ENCODE measurements at places on chromosomes 6 and 20. TPM values are rescaled to one million over a fixed set of nuclear protein-coding genes. Genes with fewer than 3 reads are reported as not detected.

DNA sequence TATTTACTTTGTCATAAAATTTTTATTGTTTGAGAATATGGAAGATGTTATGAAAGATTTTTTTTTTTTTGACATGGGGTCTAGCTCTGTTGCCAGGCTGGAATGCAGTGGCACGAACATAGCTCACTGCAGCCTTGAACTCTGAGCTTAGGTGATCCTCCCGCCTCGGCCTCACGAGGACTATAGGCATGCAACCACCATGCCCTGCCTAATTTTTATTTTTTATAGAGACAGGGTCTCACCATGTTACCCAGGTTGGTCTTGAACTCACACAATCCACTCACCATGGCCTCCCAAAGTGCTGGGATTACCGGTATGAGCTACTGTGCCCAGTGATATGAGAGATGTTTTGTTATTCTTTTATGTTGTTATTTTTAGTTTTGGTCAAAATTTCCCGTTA, 295.8 kb downstream of the TBC1D7 start:
- H3K27ac ChIP-seq, result no peak overlapping the region
- no peak overlapping the region for H3K4me3 ChIP-seq
- DNase-seq, result no peak
- H3K27me3 ChIP-seq, result peaks cover 23% of the 10 kb centered on the region
- no peaks in the 10 kb centered on the region for H3K36me3 ChIP-seq

OOEP gene
- not detected for total RNA-seq

SLC16A10 gene
- 3.6 TPM for total RNA-seq

GMDS gene
- 36.9 TPM for total RNA-seq

GRCh38 chr20:14333721-14334120, 3.7 kb downstream of the FLRT3 start:
- H3K27me3 ChIP-seq, result no peaks in the 10 kb centered on the region
- H3K4me1 ChIP-seq, result no peaks in the 10 kb centered on the region
- no peaks in the 10 kb centered on the region for H3K36me3 ChIP-seq
- DNase-seq, result no peak
- no peak overlapping the region for H3K27ac ChIP-seq
- no peak overlapping the region for H3K4me3 ChIP-seq

ID4 gene
- total RNA-seq, result not detected

GRCh38 chr6:30560930-30561329, 3.8 kb downstream of the PRR3 start:
- peaks cover 59% of the 10 kb centered on the region for H3K36me3 ChIP-seq
- no peak overlapping the region for H3K27ac ChIP-seq
- DNase-seq, result no peak
- no peak overlapping the region for H3K4me3 ChIP-seq
- peaks cover 16% of the 10 kb centered on the region for H3K4me1 ChIP-seq

DNA sequence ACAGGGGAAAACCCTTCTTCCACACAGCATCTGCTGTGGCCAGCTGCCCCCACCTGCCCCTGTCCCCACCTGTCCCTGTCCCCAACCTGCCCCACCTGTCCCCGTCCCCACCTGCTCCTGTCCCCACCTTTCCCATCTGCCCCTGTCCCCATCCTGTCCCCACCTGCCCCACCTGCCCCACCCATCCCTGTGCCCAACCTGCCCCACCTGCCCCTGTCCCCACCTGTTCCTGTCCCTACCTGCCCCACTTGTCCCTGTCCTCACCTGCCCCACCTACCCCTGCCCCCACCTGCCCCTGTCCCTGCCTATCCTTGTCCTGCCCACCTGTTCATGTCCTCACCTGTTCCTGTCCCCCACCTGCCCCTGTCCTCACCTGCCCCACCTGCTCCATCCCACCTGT, 6.4 kb upstream of the MYT1 start:
- DNase-seq, result no peak
- peaks cover 18% of the 10 kb centered on the region for H3K27me3 ChIP-seq
- H3K4me1 ChIP-seq, result no peaks in the 10 kb centered on the region
- no peak overlapping the region for H3K27ac ChIP-seq
- H3K36me3 ChIP-seq, result no peaks in the 10 kb centered on the region

DNA sequence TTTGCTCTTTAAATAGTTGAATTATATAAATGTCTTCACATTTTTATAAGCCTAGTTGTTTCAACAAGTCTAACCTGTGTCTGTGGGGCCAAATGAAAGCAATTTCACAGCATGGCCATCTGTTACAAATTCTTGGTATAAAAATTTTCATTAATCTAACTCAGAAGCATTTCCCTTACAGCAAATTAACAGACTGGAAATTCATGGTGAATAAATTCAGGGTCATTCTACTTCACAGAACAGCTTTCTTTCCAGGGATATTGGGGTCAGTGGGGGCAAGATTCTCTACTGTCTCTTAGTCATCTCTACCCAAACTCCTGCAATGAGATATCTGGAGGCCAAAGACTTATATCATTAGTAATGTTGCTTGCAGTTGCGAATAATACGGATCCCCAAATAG, 352.1 kb downstream of the MMUT start:
- no peaks in the 10 kb centered on the region for H3K27me3 ChIP-seq
- DNase-seq, result no peak
- H3K36me3 ChIP-seq, result no peaks in the 10 kb centered on the region
- no peak overlapping the region for H3K27ac ChIP-seq
- H3K4me3 ChIP-seq, result no peak overlapping the region
- H3K4me1 ChIP-seq, result no peaks in the 10 kb centered on the region

DNA sequence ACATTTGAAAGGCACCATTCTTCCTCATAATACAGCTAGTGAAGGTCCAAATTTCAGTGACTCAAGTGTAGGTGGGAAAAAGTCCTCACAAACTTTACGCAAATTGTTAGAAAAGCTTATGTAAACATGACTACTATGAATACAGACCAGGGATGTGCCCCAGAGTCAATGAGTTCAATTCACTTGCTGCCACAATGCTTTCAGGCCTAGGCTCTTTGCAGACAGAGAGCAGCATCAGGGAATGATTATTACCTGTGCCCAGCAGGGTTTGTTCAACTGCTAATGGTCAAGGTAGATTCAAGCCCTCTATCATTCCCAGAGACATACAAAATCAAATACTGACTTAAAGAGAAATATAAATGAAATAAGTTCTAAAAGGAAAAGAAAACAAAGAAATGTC, 84.0 kb downstream of the LAMA2 start:
- H3K4me1 ChIP-seq, result no peaks in the 10 kb centered on the region
- H3K4me3 ChIP-seq, result no peak overlapping the region
- no peak overlapping the region for H3K27ac ChIP-seq
- H3K27me3 ChIP-seq, result no peaks in the 10 kb centered on the region
- H3K36me3 ChIP-seq, result no peaks in the 10 kb centered on the region

INSM1 gene
- total RNA-seq, result 31.5 TPM

GRCh38 chr6:35024551-35025054, 116.5 kb downstream of the TCP11 start:
- H3K4me3 ChIP-seq, result no peak overlapping the region
- H3K27me3 ChIP-seq, result no peaks in the 10 kb centered on the region
- H3K36me3 ChIP-seq, result no peaks in the 10 kb centered on the region
- no peak for DNase-seq

GRCh38 chr6:33609019-33609418, 12.1 kb upstream of the ITPR3 start:
- DNase-seq, result no peak
- peaks cover 7% of the 10 kb centered on the region for H3K27me3 ChIP-seq
- H3K4me1 ChIP-seq, result peaks cover 2% of the 10 kb centered on the region
- no peak overlapping the region for H3K4me3 ChIP-seq
- no peaks in the 10 kb centered on the region for H3K36me3 ChIP-seq

DNA sequence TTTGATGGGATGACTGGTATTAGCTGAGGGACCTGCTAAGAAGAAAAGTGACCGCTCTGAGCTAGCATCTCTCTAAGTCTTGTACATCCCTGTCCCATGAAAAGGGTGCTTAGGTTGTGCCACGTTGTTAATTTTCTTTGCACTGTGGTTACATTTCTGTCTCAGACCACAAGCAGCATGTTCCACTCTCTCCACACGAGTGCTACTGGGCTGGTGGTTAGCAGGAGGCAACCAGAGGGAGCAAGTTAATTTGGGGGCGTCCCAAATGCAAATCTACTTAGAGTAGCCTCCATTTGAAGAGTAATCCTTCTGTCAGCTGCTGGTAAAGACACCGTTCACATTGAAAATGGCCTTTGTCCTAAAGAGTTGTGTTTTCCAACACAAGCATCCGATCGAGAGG, 3.4 kb upstream of the SCML4 start:
- no peak overlapping the region for H3K27ac ChIP-seq
- H3K4me1 ChIP-seq, result peaks cover 29% of the 10 kb centered on the region
- DNase-seq, result no peak
- H3K36me3 ChIP-seq, result no peaks in the 10 kb centered on the region

APMAP gene
- 48.5 TPM for total RNA-seq

DDO gene
- not detected for total RNA-seq

GRCh38 chr20:56501116-56501515, 23.4 kb upstream of the FAM209A start:
- DNase-seq, result no peak
- peaks cover 36% of the 10 kb centered on the region for H3K36me3 ChIP-seq
- no peak overlapping the region for H3K4me3 ChIP-seq
- H3K4me1 ChIP-seq, result peaks cover 9% of the 10 kb centered on the region
- H3K27me3 ChIP-seq, result no peaks in the 10 kb centered on the region

GRCh38 chr20:49843139-49843538, 30.5 kb downstream of the SLC9A8 start:
- H3K4me1 ChIP-seq, result peaks cover 2% of the 10 kb centered on the region
- H3K4me3 ChIP-seq, result no peak overlapping the region
- H3K27me3 ChIP-seq, result no peaks in the 10 kb centered on the region
- no peak overlapping the region for H3K27ac ChIP-seq

DNA sequence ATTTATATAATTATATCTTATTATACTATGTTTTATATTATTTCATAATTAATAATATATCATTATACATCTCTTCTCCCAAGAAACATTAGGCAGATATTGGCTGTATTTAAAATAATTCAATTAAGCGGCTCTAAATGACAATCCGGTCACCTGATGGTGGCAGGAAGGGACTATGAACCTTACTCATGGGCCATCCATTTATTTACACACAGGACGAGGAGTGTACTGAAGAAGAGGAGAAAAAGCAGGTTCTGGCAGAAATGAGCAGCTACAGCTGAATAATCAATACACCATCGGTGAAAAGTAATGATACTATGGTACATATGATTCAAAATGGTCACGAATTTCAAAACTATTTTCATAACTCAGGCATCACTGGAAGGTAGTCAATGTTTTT, 277.7 kb downstream of the KIF16B start:
- H3K4me1 ChIP-seq, result no peaks in the 10 kb centered on the region
- no peaks in the 10 kb centered on the region for H3K36me3 ChIP-seq
- H3K27ac ChIP-seq, result no peak overlapping the region
- DNase-seq, result no peak
- no peaks in the 10 kb centered on the region for H3K27me3 ChIP-seq

HLA-DQB1 gene
- 2.7 TPM for total RNA-seq

Measured in activated T-helper 2 cell treated with anti-CD3 and anti-CD28 coated beads, Interferon-gamma antibody, Interleukin-2, Interleukin-4, amounts not matched to agents 10 μg/mL and 5 μg/mL and 100 μg/mL, durations not matched to agents 14 hours and 24 hours and 36 hours (primary cell).